ENCODE measurements at places on chromosomes 5 and 9.

- DNase-seq = no peak
Observed at GRCh38 chr9:127788337-127789011, 2.6 kb downstream of the CDK9 start.

GRCh38 chr9:69264526-69264925 lies 60.5 kb upstream of the ENTREP1 start:
- DNase-seq = no peak

DNA sequence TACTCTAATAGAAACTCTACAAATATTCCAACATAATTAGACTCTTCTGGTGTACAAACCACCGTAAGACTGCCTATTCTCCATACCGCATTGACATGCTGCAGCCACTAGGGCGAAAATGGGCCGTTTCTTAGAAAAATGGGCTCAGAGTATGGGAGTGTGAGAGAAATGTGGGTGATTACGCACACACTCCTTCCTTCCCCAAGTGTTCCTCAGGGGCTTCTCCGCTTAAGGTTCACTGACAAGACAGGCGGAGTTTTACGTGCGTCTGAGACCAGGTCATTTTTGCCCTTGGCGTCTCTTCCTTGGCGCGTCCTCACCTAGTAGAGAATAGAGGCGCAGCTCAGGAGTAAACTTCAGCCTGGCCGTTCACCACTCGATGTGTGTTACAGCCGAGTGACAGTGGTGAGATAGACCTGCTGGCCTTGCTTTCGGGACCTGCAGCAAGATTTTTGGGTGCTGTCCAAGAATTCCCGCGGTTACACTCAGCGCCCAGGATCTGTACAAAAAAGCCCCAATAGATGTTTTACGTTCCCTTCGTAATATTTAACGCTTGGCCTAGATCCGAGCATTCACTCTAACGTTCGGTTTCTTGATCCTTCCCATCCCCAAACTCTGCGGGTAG lies 1.8 kb upstream of the NTRK2 start:
- no peak for DNase-seq

GRCh38 chr5:40410231-40410861 lies 269.4 kb upstream of the PTGER4 start:
- peak; percentile 19 for DNase-seq

- no peak for DNase-seq
Observed at GRCh38 chr9:98992107-98992884, 48.6 kb downstream of the COL15A1 start.

GRCh38 chr9:89941875-89942274 lies 337.1 kb downstream of the GADD45G start:
- DNase-seq = peak; percentile 54

All from kidney epithelial cell (primary cell).